ENCODE measurements at places on chromosomes 2 and 18.

DNA sequence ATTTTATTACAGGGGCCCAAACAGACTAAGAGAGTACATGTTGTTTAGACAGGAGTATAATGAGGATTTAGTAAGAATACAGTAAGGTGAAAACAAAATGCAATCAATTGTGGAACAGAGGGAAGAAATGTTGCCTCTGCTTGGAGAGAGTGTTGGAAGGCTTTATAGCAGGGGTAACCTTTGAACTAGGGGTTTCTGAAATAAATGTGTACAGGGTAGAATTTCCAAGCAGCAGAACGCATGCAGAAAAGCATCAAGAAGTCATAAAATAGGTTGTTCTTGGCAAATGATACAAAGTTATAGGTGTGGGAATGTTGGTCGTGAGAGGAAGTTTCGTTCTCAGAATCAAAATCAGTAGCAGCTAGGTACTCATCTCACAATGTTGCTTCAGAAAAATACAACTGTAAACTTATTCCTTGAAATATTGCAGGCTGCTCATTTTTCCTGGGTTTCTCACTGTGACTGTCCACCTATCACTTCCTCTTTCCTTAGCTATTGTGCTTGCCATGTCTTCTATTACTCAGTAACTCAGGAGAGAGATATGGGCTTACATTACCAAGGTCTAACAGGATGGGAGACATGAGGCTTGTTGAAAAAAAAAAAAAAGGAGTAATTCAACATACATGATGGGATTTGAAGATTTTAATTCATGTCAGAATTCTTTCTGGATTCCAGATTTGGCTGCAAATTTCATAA is 17.1 kb upstream of the HNMT start:
- DNase-seq = no peak

- no peak for DNase-seq
These were observed 751 bp upstream of the NMI start for GRCh38 chr2:151289972-151290866.

DNA sequence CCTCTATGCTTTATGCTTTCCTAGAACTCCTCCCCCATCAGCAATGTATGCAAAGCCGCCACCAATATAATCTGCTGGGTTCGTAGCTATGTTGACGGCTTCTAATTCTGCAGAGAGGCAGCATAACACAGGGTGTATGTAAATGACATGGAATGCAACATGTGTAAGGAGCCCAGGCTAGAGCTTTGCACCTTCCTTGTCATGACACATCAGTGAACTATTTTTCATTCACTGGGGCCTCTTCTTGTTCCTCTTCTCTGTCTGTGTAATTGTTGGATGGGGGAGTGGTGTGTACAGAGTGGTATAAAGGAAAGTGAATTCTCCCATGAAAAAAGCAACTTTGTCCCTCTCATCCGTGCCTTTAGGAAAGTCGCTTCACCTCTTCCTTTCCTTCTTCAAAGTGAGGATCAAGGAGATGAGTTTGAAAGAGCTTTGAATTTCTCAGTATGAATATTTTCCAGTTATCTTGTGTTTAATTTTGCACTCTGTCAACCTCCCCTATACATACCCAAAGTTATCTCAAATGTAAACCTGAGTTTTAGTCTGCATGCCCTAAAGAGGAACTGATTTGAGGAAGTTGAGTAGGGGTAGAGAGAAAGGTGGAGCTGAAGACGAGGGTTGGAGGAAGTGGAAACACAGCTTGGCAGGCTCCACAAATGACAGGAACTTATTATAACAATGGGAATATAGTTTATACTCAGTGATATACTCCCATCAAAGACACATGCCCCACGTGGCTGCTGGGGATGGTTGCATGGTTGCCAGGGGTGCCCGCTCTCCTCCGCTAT is 74.9 kb upstream of the ARL4C start:
- DNase-seq = peak; percentile 74

- DNase-seq = no peak
These were observed 217.5 kb downstream of the CYP26B1 start for GRCh38 chr2:71930049-71930681.

DNA sequence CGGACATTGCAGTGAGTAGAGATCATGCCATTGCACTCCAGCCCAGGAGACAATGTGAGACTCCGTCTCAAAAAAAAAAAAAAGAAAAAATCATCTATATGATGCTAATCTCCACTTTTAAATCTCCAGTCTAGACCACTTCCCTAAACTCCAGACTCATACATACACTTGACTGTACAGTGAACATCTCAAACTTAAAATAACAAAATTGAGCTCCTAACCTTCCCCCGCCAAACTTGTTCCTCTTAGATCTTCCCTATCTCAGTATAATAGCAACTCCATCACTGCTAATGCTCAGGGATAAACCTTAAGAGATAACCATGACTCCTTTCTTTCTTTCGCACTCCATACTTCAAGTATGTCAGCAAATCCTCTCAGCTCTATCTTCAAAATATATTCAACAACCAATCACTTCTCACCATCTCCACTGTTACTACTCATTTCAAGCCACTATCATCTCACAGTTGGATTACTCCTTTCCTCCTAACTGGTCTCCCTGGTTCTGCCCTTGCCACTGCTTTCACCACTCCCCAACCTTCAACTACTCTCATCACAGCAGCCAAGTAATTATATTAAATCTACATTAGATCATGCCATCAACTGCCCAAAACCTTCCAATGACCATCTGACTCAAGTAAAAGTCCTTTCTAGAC is 12.0 kb downstream of the MEMO1 start:
- DNase-seq = no peak

- no peak for DNase-seq
These were observed 232.9 kb downstream of the CDH7 start for GRCh38 chr18:65983750-65984149.

- DNase-seq = no peak
These were observed 108.8 kb downstream of the RBMS1 start for GRCh38 chr2:160384791-160385190.
